ENCODE measurements at places on chromosomes 11 and 22.

DNA sequence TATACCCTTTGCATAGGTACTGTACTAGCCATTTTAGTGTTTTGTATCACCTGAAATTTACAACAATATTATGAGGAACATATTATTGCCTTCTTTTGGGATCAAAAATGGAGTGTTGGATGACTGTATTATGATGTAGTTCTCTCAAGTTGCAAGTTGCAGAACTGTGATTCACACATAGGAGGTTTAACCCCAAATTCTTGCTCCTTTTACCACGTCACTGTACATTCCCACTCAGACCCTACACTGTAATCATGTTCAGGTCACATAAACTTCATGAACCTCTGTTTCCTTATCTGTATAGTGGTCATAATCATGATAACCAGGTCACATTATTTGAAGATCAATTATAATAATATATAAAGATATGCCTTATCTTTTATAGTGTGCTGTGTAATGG, 925.1 kb upstream of the TENM4 start:
- DNase-seq = no peak

GRCh38 chr22:50189184-50189848, 3.6 kb downstream of the TRABD start:
- peak; percentile 25 for DNase-seq

DNA sequence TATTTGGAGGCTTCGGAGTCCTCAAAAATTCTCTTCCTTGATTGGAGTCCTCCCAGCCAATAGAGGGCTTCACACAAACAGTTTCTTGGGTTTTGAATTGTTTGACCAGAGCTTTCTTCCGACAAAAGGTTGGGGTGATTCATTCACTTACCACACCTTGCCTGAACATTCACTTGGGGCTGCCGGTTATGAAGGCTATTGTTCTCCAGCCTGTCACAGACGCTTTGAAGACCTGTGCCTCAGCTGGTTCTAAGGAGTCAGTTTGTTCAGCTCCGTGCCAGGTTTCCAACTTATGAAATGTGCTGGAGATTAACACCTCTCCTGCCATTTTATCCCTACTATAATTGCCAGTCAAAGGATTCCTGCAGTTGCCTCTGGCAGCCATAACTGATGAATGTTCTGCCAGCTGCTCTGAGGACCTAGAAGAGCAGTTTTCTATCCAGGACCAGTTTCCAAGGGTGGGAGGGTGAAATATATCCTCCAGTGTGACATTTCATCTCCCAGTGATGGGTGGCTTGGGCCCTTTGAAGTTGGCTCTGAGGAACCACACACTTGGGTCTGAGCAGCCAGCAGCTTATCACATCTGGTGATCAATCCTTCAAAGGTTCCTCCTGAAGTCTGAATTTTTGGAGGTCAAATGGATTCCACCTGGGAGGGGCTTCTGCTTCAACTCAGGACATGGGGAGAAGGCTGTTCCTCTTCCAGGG, 31.4 kb downstream of the LIMK2 start:
- no peak for DNase-seq

DNA sequence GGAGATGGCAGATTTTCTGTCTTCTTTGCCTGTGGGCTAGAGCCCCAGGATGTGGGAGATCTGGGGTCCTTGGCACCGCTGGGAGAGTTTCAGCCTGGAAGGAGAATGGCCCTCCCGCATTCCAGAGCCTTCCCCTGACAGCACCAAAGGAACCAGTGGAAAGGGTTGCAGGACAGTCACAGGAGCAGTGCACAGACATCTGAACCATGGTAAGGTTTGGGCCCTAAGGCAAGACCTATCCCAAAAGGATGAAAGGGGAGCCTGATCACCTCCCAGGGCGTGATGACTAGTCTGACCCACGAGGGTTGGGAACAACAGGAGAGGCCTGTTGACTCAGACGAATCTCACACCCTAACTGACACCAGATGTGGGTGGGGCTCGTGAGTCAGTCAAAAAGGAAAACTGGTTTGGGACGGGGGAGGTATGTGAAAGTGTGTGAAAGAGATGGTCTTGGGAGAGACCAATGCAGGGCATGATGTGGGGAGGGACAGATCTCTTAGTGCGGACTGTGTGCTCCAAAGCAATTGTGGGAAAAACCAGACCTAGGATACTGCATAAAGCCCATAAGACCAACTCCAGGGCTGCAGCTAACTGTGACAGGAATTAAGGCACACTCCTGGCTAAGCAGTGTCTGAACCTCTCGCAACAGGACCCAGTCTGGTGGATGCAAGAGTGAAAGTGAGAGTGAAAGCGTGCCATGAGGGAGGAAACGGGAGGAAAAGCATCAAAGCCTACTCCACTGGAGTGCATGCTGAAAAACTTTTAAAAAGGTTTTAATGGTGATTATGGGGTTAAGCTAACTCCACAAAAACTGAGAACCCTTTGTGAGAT, 39.1 kb upstream of the GLYAT start:
- DNase-seq = no peak

- DNase-seq = no peak
Observed at GRCh38 chr11:108743851-108744250, 79.0 kb downstream of the DDX10 start.

- no peak for DNase-seq
Observed at GRCh38 chr11:117724104-117724503, 72.9 kb downstream of the DSCAML1 start.

- no peak for DNase-seq
Observed at GRCh38 chr11:120932305-120932915, 91.5 kb upstream of the TBCEL start.

DNA sequence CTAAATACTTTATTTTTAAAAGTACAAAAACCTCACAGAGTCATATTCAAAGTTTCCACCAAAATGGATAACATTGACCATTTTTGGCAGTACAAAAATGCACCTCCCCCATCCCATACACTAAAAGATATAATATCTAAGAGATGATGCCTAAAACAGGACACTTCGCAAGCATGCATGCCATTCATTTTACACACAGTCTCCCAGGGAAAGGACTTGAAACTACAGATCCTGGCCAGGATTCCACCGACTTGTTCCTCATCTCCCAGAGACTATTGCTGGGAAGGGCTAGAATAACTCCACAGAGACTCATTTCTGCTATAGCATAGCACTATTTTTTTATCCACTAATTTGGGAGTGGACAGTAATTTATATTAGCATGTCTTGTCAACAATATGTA, 81.7 kb downstream of the MTNR1B start:
- DNase-seq = no peak
